ENCODE measurements at places on chromosomes 3 and 15.

DNA sequence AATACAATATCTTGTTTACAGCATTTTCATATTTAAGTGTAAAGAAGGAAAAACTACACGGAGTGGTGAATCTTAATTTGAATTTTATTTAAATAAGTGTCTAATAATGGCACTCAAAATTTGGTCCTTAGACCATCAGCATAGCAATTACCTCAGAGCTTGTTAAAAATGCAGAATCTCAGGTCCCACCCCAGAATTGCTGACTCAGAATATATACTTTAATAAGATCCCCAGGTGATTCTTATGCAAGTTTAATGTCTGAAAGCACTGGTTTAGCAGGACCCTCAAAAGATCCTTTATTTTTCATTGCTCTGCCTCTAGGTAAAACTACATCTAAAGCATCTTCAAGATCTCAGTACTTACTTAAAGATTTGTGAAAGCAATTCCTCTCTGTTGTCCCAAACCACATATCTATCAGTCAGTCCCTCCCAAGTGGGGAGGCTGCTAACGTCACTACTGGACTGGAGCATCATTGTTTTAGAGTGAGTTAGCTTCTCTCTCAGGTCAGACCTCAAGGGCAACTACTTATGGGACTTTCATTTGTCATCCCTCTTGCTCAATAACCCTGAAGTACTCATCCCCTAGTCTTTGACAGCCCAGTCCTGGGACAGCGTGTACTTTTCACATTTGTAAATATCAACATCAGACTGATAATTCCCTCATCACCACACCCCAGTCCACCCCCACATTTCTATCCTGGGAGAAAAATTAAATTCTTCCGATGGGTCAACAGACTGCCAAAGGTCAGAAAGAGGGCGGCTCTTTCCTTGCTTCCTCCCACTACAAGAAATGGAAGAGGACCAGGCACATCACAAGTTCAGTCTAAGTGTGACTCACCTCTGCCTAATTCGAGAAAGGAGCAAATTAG is 76.7 kb downstream of the CBLB start:
- DNase-seq: peak; percentile 44

DNA sequence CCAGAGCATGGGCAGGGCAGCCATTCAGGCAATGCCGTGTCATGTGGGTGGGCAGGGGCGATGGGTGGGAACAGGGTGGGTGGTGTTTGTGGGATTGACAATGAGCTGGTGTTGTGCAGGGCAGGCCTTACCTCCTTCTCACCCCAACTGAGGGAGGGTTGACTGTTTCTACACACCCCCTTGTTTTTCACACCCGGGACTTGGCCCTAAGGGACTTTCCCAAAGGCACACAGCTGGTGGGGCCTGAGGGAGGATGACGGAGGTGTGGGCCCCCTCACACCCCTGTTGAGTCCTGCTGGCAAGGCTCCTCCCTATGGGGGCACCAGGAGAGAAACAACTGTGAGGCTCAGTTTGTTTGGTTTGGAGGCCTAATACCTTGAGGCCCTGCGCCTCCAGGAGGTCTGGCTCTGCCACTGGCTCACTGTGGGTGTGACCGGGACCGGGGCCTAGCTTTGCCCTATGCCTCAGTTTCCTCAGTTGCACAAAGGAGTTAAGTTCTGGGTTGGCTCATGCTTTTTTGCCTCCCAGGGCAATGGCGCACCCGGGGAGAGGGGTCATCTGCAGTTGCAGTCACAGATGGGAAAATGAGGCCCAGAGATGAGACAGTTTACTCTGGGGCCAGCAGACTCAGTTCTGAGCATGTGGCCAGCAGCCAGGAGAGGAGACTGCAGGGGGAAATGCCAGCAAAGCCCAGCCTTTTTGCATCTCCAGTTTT is 5.1 kb upstream of the DNAH1 start:
- no peak for DNase-seq

- no peak for DNase-seq
Measured at GRCh38 chr3:133527081-133527715, 46.3 kb upstream of the CDV3 start.

DNA sequence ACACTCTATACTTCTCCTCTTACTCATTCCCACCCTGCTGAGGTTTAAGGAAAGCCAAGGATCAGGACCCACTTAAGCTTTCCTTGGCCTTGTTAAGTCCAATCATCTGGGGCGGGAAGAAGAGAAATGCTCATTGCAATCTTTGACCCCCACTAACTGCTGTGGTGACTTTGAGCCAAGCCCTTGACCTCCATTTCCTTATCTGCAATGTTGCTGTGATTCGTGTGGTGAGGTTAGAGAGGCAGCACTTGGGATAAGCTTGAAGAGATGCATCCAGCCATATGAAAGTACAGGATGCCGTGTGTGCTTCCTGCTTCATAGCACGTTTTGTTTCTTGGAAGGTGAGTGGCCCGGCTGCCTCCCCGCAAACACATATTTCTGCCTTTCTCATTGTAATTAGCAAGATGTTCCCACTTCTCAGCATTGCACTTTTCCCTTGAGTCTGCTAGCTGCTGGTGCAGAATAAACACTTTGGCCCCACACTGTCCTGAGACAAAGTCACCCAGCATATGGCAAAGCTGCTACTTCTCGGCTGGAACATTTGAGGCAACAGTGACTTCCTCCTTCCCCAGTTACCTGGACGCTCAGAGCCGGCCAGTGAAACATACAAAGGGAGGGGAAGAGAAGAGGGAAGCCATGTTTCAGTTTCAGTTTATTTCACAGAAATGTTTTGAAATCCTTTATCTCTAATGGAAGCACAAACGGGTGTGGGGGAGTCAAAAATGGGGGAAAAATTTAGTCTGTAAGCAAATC is 10.5 kb upstream of the NUDT16 start:
- no peak for DNase-seq

DNA sequence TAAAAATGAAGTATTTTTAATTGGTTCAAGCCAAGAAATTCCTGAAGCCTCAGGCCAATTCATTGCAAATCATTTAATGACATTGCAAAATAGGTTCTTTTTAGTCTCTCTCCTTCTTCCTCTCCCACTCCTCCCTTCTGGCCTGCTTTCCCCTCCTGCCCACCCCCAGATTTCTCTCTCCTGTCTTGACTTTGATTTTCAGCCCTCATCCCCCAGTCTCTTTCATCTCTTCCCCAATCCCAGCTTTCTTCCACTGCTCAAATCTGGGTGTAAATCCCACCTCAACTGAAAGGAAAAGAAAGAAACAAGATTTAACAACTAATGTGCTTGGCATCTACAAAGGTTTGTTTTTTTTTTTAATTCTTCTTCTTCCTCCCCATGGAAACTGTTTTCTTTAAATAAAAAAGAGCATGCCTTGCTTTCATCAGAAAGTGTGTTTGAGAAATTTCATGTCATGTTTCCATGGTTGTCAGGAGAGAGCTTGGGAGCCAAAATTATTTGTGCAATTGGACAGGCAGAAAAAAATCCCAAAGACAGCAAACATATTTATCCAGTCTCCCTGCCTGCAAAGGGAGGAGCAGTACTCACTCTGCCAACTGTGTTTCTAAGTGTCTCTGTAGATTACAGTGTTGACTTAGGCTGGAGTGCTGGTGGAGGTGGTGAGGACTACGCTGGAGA is 50.4 kb downstream of the BOC start:
- DNase-seq: no peak

- DNase-seq: no peak
Measured at GRCh38 chr3:152772674-152773225, 62.2 kb upstream of the P2RY1 start.

GRCh38 chr3:12188681-12189287 is 30.1 kb upstream of the TIMP4 start:
- DNase-seq: no peak

GRCh38 chr3:152197937-152198336 is 70.8 kb upstream of the MBNL1 start:
- no peak for DNase-seq

DNA sequence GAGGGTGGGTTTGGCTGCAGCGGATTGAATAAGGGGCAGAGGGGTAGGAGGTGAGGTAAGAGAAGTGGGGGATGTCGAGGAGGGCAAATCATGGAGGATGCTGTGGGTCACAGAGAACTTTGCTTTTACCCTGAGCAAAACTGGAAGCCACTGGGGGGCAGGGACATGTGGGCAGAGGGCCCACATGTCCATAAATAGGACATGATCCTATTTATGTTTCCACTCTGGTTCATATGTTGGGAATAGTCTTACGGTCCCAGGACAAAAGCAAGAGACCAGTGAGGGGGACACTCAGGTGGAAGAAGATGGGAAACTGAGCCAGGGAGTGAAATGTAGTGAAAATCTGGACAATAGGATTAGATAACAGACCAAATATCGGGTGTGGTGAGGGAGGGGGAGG is 85.5 kb upstream of the MRPS22 start:
- no peak for DNase-seq

DNA sequence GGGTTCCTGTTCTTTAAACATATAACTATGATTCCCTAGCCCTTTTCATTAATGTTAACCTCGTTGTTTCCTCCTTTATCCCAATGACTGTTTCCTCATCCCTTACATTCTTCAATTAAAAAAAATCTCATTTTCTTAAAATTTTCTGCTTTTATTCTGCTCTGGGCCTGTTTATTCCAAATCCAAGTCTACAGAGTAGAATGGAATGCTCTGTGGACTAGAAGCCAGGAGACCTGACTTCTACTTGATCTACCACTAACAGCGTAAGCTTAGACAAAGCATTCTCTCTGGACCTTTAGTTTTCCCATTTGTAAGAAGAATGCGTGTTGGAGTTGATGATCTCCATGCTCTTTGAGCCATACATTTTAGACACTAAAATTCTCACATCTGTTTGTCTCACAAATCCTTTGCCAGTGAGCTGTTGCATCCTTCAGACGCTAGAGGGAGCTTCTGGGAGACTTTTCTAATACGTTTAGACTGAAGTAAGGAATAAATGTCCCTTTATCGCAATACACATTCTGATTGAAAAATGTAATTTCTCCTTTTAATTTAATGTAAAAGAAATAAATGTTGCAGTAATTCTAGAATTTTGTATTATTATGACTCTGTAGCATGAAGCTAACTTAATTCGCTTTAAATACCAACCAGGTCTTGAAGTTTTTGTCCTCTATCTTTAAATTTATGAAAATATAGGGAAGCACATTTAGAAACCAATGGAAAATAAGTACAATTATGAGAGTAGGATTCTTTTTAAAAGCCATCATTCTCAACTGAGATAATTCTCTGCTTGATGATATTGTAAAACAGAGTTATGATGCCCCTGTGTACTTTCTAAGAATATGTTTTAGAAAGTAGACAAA is 21.7 kb upstream of the GMNC start:
- DNase-seq: peak; percentile 69

- DNase-seq: no peak
Measured at GRCh38 chr3:193229851-193230420, 11.1 kb upstream of the PLAAT1 start.

DNA sequence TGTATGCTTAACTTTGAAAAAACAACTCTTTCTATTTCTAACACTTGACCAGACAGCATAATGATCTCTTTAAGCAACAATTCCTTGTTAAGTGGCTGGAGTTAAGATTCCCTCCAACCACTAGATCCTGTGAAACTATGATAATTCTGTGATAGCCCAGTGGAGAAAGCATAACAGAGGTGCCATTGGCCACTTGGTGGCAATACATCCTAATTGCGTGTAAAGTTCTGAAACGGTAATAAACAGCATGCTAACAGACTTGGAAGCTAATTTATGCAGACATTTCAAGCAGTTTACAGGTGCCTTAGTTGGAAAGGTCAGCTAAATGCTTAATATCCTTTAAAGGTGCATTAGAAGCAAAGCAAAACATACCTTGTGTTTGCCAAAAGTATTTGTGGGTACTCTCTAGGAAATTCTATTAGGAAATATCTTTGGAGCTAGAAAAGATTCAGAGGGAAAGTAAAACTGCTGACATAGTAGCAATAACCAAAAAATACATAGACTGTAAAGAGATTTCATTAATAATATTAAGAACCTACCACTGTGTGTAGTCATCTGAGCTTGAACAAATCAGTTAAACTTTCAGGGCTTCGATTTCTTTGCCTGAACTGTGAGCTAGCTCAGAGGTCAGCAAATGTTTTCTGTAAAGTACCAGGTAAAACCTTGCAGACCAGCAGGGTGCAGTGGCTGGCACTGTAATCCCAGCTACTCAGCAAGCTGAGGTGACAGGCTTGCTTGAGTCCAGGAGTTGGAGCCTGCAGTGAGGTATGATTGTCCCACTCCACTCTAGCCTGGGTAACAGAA is 19.0 kb upstream of the CSTA start:
- peak; percentile 7 for DNase-seq

GRCh38 chr3:184506561-184506991 is 55.0 kb upstream of the EPHB3 start:
- DNase-seq: no peak

DNA sequence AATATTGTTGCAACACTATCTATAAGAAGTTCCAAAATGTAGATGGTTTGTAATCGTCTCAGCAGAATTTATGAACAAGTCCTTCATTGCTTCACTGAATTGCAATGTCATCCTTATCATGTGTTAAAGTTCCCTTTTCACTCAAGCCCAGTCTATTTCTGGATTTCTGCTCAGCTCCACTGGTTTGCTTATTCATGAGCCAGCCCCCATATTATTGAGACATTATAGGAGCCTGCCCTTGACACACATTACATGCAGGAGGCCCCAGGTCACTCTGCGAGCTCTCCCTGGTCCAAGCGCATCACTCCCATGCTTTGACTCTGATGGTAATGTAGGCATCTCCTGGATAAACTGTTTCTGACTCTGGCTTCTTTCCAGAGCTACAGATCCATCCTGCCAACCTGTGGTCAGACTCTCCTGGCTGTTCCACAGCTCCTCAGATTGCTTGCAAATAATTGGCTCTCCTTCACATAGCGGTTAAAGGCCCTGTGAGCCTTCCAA is 56.9 kb downstream of the ABTB1 start:
- no peak for DNase-seq

- no peak for DNase-seq
Measured at GRCh38 chr3:36210840-36211651, 169.3 kb upstream of the STAC start.

GRCh38 chr3:29415482-29416223 is 134.8 kb downstream of the RBMS3 start:
- DNase-seq: no peak

- DNase-seq: no peak
Measured at GRCh38 chr15:30940359-30940758, 36.6 kb downstream of the FAN1 start.

DNA sequence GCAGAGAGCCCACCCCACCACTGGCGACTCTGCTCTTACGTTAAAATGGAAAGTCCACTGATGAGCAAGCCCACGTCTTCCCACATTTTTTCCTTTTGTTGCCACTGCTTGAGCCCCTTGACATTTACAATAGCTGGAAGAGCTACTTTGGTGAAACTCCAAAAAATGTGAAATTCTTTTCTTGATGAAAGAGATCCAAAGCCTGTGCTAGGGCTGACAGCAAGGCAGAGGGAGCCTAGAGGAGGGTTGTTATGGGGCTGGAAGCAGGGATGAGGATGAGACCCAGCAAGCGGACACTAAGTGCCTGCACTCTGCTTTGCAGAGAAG is 97.1 kb downstream of the CEMIP start:
- no peak for DNase-seq

- DNase-seq: no peak
Measured at GRCh38 chr3:134681522-134681900, 30.7 kb upstream of the KY start.

- DNase-seq: no peak
Measured at GRCh38 chr15:83444936-83445335, 2.2 kb upstream of the SH3GL3 start.

All from kidney glomerular epithelial cell (primary cell).